ENCODE measurements at places on chromosomes 13 and 19.

- no peak for DNase-seq
Measured at GRCh38 chr19:56566904-56567273, 379 bp upstream of the ZNF470 start.

DNA sequence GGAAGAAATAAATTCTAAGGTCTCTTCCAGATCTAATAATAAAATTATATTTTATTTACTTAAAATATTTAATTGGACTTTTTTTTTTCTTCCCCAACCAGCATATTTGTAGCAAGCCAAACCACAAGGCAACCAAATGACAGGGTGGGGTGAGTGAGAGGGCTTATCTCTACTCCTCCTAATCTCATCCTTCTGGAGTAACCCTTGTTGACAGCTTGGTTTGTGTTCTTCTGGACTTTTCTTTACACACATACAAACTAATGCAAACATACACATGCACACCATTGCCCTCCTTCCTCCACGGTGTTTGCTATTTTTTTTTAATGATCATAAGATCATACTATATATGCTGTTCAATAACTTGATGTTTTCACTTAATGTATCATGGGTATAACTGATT is 383.1 kb downstream of the DLEU7 start:
- no peak for DNase-seq

GRCh38 chr19:35879770-35880317 is 11.5 kb downstream of the APLP1 start:
- no peak for DNase-seq

GRCh38 chr19:10037367-10037766 is 24.1 kb downstream of the RDH8 start:
- no peak for DNase-seq

DNA sequence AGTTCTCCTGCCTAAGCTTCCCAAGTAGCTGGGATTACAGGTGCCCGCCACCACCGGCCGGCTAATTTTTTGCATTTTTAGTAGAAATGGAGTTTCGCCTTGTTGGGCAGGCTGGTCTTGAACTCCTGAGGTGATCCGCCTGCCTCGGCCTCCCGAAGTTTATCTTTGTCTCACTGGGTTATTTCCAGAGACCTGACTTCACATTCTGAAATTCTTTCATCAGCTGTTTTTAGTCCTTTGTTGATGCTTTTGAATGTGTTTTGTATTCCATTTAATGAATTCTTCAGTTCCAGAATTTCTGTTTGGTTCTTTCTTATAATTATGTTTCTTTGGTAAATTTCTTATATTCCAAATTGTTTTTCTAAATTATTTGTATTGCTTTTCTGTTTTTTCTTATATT is 55.4 kb upstream of the MLNR start:
- no peak for DNase-seq

GRCh38 chr13:111857336-111857735 is 209.6 kb upstream of the SOX1 start:
- DNase-seq, result no peak

- DNase-seq, result no peak
Measured at GRCh38 chr13:97438856-97439595, 5.1 kb downstream of the RAP2A start.

DNA sequence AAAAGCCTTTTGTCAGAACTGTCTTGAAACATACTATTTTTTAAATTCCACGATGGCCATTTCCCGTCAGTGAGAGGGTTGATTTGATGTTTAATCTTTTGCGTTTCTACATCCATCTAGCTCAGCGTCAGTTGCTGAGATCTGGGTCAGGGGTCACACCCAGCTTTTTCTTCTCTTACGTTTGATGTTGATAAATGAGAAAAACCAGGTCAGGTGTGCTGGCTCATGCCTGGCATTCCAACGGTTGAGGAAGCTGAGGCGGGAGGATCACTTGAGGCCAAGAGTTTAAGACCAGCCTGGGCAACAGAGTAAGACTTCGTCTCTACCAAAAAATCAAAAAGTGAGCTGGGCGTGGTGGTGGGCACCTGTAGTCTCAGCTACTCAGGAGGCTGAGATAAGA is 168.9 kb downstream of the PTPRS start:
- DNase-seq, result no peak

DNA sequence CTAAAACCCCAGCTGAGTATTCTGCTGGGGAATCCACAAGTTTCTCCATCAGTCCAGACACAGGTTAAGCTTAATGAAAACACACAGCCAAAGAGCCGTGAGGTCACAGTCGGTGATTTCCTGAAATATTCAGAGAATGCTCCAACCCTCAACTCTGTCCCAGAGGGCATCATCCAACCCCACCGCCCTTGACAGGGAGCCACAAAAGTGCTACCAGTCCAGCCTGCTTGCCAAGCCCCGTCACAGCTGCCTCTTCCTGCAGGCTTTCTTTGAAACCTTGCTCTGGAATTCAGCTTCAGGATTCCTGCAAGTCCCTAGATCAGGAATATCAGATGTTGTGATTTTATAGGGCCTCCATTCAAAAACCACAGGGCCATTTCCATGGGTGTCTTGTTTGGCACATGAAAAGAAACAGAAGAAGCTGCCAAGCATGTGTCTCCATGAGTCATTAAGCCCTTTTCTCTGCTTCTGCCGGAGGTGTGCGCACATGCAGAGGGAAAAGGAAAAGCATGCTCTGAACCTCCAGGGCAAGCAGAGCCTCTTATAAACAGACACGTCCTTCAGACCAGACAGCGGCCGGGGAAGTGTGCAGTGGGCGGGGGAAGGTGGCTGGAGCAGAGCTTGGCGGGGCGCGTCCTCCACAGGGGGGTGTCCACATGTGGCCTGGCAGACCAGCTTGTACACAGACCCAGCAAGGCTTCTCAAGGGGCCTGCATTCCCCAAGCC is 164.7 kb downstream of the KATNAL1 start:
- DNase-seq, result no peak

DNA sequence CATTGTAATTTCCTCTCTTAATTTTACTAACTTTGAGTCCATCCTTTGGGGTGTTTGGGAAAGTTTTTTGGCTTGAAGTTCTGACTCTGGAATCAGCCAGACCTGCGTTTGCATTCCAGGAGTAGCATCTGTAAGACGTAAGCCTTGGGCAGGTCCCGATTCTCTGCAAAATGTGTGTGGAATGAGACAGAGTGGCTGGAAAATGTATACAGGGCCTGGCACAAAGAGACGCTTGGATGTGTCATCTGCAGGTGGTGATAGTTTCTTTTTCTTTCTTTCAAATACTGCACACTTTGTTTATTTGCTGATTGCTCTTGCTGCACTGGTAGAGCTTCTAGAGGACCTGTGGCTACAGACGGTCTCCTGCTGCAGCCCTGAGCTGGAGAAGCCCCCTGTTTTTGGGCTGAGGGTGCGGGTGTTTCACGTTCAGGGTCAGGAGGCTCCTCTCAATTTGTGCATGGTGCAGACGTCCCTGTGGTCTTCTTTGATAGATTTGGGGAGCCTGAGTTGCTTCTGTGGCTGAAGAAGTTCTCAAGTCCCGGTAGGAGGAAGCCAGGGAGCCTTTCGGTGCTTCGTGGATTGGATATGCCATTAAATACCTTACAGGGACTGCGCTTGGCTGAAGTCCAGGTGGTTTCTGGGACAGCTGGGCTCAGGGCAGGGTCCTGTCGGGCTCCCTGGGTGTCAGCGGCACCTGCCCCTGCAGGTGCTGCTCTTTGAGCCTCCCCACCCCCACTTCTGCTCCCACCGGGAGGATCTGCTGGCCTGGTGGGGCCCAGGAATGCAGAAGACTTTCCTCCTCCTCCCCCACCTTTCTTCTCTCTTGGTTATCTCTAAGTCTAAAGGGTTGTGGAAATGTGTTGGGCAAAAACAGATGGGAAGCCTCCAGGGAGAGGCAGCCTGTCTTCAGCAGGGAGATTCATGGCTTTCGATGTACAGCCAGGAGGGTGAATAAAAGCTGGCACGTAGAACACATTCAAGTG is 44.0 kb upstream of the GAS6 start:
- DNase-seq, result no peak

DNA sequence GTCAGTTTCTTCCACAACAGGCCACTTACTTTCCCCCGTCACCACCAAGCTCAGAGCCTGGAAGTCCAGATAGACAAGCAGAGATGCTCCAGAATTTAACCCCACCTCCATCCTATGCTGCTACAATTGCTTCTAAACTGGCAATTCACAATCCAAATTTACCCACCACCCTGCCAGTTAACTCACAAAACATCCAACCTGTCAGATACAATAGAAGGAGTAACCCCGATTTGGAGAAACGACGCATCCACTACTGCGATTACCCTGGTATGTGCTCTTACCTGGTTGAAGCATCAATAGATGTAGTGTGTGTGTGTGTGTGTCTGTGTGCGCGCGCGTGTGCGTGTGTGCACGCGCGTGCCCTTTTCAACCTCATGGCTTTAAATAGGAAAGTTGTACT is 3.7 kb downstream of the KLF5 start:
- DNase-seq, result no peak

- DNase-seq, result no peak
Measured at GRCh38 chr19:38544569-38545315, 73.0 kb downstream of the MAP4K1 start.

DNA sequence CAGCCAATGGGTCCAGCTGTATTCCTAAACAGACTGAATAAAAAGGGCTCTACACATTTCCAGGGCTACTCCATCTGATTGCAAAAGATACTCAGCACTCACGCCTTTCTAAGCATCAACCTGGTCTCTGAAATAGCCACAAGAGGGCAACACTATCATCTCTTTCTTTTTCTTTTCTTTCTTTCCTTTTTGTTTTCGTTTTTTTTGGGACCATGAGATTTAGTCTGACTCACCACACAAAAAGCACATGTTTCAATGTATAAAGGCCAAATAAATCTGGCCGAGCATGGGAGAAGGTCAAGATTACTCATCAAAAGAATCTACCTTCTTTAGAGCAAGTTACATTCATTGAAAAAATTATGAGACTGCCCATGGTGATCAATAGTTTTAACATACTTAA is 805.6 kb upstream of the ARGLU1 start:
- no peak for DNase-seq

- DNase-seq, result no peak
Measured at GRCh38 chr19:8806661-8807060, 25.4 kb downstream of the ZNF558 start.

DNA sequence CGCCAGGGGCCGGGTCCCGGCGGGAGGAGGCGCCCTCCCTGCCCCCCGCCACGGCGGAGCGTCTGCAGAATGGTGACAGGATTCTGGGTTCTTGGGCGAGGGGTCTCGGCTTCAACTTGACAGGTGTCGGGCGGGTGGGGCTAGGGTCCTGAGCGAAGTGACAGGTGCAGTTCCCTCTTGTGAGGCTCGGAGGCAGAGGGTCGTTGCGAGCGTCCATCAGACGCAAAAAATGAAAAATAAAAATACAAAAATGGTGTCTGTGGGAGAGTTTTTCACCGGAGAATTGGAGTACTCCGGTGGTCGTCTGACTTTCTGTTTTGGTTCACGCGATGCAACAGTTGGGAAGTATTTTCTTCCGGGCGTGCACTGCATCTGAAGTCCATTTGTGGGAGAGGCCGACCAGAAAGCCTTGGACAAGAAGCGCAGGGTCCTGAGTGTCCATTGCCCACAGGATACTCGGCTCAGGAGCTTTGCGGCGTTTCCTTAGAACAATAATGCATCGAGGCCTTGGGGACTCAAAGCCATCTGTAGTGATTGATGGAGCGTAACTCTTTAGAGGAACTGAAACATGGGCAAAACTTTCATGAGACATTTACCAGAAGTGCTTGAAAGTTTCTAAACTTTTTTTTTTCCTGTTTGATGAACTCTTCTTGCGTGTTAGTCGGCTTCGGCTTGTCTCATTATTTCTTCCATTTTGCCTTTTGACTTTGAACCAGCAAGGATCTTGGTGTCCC is 759 bp downstream of the RB1 start:
- no peak for DNase-seq

GRCh38 chr19:34145741-34146202 is 26.5 kb upstream of the LSM14A start:
- no peak for DNase-seq

DNA sequence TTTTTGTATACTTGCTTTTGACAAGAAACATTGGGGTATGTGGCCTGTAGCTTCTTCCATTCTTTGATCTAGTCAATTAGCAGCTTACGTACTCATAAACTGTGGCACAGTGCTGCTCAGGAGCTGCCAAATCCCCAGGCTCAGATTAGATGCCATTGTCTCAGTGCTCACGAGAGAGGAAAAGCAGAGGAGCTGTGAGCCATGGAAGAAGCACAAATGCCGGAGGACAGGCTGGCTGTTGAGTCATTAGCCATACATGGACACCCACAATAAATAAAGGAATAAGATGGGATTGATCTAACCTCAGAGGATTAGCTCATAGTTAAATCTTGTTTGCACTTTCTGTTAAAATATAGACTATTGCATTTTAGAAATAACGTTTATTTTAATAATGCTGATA is 121.7 kb downstream of the POSTN start:
- no peak for DNase-seq

GRCh38 chr19:13937479-13938300 is 527 bp downstream of the PODNL1 start:
- no peak for DNase-seq

DNA sequence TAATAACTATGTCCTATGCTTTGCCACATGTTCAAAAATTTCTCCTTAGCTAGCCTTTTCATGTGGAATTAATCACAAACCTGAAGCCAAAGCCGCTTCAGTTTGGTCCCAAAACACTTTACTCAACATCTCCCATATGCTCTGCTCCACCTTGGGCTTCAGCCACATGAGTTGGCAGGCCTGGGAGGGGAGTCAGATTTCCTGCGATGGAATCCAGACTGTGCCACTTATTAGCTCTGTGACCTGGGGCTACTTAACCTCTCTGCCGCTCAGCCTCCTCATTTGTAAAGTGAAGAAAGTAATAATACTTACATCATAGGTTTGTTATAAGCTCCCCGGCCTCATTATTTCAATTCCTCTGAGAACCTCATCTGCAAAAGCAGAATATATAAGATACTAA is 272.0 kb downstream of the LMO7 start:
- no peak for DNase-seq

DNA sequence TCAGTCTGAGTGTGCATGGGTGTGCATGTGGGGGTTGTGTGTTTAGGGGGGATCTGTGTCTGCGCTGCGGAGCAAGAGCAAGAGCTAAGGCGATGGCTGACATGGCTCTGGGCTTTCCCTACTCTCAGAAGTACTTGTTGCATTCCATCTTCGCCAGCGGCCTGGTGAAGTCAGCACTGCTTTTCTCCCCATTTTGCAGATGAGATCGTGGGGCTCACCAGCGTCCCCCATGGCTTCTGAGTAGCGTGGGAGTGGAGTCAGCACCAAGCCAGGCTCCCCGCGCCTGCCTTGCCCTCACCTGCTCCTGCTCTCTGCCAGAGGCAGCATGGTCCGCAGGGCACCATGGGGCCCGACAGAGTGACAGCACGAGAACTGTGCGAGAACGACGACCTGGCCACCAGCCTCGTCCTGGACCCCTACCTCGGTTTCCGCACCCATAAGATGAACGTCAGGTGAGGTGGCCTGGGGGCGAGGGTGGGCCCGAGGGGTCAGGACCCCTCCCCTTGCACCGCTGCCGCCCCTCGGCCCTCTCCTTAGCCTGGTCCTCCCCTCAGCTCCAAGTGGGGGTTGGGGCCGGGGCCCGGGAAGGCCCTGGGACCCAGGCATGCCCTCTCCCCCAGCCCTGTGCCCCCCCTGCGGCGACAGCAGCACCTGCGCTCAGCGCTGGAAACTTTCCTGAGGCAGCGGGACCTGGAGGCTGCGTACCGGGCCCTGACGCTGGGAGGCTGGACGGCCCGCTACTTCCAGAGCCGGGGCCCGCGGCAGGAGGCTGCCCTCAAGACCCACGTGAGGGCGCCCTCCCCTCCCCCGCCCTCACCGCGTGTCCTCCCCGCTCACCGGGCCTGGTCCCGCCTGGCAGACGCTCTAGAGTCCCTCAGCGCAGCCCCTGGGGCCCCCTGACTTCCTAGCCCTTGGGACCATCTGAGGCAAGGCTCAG is 2.2 kb downstream of the KMT5C start:
- DNase-seq, result no peak

All from stimulated activated CD8-positive, alpha-beta memory T cell treated with anti-CD3 and anti-CD28 coated beads, Interleukin-12 subunit alpha, Interleukin-12 subunit beta, amount 100 ng/mL, for 4 hours (primary cell).